ENCODE measurements at places on chromosomes 2 and 18. TPM values are rescaled to one million over a fixed set of nuclear protein-coding genes. Genes with fewer than 3 reads are reported as not detected.

The CFAP210 gene
- not detected for total RNA-seq

The SLC4A5 gene
- 2.0 TPM for total RNA-seq

- DNase-seq, result peak; percentile 21
Measured at GRCh38 chr2:159712929-159713420, 669 bp downstream of the MARCHF7 start.

DNA sequence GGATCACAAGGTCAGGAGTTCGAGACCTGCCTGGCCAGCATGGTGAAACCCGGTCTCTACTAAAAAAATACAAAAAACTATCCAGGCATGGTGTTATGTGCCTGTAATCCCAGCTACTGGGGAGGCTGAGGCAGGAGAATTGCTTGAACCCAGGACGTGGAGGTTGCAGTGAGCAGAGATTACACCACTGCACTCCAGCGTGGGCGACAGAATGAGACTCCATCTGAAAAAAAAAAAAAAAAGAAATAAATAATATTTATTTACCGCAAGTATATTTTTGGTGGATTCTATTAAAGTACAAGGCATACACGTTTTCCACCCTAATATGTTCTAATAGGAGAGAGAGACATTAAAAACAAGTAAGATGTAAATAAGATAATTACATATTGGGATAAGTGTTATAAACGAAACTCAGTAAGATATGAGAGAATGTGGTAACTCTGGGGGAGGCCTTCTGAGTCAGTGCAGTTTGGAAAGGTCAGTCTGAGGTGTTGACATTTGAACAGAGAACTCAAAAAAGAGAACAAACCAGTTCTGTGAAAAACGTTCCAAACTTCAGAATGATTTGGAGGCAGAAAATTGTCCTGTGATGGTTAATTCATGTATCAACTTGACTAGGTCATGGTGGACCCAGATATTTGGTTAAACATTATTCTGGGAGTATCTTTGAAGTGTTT, 8.8 kb upstream of the POLI start:
- DNase-seq, result peak; percentile 72

The PAX8 gene
- total RNA-seq, result 0.43 TPM

DNA sequence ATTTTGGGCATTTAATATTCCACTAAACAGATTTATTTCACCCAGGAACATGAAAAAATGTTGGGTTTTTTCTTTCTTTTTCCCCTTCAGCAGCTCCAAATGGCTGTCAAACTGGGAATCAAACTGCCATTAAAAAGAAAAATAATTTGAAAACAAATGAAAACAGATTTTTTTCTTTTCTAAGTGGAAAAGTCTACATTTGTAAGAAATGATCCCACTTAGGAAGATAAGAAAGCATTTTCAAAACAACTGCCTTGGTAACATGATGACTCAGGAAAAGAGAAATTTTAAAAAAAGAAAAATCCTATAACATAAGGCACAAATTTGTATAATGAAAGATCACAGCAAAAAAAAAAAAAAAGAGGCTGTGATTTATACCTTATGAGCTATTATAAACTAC, 20.0 kb downstream of the ZNF521 start:
- no peak for DNase-seq

All from activated CD8-positive, alpha-beta T cell treated with anti-CD3 and anti-CD28 coated beads for 36 hours (primary cell).